ENCODE measurements at places on chromosomes 7 and 10.

GRCh38 chr10:93352638-93353383 is 129.3 kb downstream of the MYOF start:
- no peak for DNase-seq

GRCh38 chr10:93542358-93542791 is 24.1 kb upstream of the FFAR4 start:
- DNase-seq: no peak

DNA sequence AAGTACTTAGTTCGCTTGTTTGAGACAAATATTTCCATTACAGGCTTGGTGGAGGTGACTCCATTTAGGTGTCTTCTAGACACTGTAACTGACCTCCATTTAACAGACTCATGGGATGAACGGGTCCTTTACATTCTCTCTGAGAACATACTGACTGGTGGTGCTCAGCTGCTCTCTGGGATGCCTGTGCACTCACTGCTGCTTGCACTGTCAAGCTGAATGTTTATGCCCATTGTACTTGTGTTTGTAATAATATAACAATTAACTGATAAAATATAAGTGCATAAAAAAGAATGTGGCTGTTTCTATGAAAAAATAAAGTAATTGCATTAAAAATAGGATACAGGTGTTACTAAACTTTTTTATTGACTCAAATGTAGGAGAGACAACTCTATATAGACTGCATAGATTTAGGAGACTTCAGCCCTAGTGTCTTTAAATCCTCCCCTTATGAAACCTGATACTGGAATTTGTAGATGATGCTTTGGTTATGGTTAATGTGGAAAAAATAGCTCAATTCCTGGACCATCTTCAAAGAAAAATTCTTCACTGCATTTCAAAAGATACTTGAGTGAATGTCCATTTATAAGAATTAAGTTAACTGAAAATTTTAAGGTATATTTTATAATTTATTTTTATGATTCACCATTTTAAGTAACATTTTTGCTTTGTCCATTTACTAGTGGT is 85.4 kb downstream of the CDK14 start:
- DNase-seq: no peak

DNA sequence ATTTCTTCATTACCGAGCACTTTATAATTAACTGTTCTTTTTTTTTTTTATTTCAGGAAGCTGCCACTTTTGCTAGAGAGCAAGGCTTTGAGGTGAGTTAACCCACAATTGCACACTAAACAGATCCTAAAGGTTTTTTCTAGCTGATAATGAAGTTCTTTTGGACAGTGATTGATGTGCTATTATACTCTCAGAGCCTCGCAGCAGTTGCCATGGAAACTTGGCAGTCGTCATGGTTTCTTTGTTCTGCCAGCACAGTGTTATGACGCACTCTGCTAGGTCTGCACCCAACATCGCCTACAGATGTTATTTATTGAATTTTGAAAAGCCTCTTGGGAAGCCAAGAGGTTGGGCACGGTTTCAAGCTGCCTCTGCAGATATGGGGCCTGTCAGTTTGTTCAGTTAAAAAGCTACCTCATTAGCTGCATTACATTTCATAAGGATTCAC is 237.2 kb upstream of the KAT6B start:
- DNase-seq: peak; percentile 79

DNA sequence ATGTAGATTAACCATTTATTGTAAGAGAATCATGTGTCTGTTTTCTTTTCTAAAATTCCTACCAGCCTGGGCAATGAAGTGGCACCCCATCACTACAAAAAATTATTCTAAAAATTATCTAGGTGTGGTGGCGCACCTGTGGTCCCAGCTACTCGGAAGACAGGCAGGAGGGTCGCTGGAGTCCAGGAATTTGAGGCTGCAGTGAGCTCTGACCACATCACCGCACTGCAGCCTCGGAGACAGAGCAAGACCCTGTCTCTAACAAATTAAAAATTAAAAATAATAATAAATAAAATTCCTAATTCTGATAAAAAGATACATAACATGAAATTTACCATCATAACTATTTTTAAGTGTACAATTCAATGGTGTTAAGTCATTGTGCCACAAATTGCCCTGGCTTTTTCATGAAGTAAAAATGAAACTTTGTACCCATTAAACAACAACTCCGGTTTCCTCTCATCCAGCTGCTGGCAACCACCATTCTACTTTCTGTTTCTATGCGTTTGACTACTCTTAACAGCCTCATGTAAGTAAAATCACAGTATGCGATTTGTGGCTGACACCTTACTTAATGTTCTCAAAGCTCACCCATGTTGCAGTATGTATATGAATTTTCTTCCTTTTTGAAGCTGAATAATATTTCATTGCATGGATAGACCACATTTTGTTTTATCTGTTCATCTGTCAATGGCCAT is 20.6 kb upstream of the USP6NL start:
- no peak for DNase-seq

DNA sequence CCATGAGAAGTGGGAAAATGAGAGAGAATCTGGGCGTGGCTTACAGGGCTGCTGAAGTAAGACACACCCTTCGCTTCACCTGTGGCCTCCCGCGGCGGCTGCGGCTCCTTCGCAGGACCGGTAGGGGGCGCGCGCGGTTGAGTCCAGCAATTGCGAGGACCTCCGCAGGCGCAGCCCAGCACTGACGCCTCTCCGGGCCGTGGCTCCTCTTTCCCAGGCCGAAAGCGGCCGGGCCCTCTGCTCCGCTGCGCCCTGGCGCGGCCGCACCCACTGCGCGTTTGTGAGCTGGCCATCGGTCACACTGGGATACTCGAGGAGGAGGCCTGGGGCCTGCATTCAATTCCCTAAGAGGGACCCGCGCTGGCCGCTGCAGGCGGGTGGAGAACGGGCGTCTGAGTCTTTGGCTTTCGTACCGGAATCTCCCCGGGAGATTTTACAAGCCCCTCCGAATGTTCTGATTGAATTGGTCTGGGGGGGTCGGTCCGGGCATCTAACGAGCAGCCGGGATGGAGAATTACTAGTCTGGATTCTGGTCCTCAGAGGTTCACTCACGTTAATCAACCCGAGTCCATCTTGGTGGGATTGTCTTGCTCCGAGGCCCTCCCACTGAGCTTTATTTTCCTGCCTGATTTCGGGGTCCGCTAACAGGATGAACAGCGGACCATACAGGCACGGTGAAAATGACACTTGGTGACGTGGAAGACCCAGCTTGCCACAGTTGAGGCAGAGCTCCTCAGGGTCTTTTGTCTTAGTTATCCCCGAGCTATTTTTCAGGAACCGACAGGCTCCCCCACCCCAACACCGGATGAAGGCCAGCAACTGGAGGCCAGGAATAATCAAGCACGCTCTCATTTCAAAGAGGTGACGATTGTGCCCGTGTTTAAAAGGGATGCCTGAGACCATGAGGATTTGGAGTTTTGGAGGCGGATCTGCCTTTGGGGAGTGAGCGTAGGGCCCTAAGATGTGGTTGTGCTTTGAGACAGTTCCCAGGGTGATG is at the start of gene LRRD1:
Gene LRRD1 (minus strand): TSS at position 215 of the 997 bp plus-strand sequence. CDS start 13,940 bp downstream, outside the sequence.
- peak; percentile 94 for DNase-seq
